ENCODE measurements at places on chromosomes 3 and 15.
A peak's percentile ranks its signal among the peaks of the same experiment; 100 is the strongest.

GRCh38 chr3:8156831-8157230, 344.8 kb upstream of the LMCD1 start:
- no peak for DNase-seq

GRCh38 chr3:5071061-5071460, 51.0 kb upstream of the ARL8B start:
- peak; percentile 44 for DNase-seq

GRCh38 chr3:135691240-135691639, 274.3 kb upstream of the PPP2R3A start:
- DNase-seq = no peak

DNA sequence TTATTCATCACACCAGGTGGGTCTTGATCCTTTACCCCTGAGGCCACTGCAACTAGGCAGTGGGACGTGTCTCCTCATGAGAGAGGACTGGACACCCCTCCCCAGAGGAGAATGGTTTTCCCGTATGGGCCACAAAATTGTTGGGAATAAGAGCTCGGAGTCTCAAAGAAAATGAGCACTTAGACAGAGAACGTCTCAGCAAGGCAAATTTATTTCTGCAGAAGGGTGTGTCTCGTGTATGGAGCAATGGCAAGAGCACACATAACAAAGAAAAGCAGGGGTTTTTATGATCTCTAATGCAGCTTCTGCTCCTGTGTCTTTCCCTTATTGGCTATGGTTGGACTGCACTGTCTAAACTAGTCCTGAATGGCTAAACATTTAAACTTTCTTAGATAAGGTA, 803.5 kb downstream of the PLOD2 start:
- no peak for DNase-seq

DNA sequence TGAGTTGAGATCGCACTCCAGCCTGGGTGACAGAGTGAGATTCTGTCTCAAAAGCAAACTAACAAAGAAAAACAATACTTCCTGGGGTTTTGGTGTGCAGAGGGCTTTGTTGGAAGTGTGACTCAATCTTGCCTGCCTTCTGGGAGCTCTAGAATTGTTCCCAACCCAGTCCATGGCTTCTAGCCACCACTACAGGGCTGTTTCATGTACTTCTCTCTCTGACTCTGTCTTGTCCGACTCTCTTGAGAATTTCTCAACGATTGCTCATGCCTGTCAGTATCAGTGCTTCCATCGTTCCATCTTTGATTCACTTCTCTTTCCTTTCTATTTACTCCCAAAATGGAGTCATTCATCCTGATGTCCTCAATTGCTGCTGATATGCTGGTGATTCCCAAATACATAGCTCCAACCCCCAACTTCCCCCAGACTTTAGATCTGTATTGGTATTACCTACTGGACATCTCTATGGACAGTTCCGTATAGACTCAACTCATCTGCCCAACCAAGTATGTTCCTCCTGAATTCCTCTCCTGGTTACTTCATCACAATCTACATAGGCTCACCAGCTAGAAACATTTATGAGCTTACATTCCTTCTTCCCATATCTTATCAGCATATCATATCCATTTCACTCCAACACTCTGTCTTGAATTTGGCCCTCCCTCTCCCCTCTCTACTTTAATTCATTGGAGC, 1.8 kb upstream of the AP2M1 start:
- peak; percentile 94 for DNase-seq

DNA sequence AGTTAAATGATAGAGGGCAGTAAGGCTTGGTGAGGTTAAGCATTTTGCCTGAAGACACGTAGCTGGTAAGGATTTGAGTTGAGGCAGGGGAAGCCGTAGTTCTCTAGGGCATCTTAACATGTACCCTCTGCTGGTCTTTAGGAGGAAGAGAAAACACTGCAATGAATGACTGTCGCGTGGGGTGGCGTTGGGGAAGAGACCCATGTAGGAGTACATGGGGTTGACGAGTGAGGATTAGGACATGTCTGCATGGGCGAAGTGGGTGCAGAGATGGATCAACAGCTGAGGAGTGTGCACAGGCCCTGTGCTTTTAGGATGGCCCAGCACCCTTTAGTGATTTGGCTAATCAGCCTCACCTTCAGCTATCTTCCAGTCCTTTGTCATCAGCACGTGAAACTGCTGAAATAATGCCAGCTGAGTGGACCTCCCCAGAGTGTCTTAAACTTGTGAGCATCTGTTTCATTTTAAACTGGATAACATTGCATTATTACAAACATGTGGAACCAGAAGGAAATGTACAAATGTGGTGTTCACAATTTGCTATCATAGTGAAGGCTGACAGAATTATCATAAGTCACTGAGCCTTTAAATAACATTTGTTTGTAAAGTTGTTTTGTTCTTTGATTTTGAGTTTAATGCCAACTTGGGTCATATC, 15.3 kb downstream of the P2RY14 start:
- DNase-seq = peak; percentile 8

DNA sequence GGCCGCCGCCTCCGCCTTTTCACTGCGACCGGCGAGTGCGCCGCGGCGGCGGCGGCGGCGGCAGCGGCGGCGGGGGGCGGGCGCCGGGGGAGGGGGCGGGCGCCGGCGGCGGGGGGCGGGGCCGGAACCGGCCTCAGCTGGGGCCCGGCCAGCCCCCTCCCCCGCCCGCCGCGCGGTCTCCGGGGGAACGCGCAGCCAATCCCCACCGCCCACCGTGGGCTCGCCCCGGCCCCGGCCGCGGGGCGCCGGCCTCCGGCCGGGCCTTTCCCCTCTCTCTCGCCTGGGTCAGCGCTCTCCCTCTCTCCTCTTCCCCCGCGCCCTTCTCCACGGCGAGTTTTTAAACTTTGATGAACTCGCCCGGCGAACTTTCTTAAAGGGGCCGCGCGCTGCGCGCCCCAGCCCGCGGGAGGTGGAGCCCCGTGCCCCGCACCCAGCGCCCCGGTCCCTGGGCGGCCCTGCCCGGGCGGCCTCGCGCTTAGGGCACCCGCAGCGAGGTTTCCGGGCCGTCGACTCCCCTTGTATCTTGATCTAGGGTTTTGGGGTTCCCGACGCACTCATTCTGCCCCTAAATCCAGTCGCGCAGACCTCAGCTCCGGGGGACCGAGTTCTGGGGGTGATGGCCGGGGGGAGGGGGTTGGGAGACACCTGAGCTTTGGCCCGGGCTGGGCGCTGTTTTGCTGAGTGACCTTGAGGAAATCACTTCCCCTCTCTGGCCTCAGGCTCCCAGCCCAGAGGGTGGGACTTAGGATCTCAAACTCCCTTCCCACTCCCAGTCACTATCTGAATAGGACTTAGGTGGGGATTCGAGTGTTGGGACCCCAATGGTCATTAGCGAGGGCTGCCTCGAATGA, at the start of gene RBPMS2:
Gene RBPMS2 (minus strand): TSS at position 39 of the 851 bp plus-strand sequence. CDS start 270 bp downstream, outside the sequence.
- no peak for DNase-seq

DNA sequence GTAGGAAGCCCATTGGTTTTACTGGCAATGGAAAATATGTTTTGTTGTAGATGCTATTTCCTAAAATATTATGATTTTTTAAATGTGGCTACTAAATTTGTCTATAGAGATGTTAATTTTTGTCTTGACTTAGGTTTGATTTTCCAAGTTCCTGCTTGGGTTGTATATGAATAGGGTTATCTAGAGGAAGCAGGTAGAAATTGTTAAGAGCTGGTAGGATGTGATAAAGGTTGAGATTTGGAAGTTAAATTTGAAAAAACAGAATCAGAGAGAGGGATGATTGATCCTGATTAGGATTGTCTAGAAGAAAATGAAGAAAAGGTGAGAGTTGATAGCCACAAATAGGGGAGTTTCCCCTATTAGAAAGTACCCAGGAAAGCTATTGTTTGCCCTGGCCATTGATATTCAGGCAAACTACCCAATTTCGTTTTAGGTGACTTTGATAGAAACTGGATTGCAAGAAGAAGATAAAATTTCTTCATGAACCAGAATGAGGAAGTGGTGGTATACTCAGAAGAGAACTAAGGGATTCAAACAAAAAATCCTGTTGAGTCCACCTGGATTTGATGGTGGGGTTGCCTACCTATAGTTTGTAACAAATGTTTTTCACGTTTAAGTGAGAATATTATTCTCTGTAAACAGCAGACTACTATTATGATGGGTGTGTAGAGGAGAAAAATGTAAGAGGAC, 91.2 kb upstream of the PHLDB2 start:
- no peak for DNase-seq

Data from stromal cell of bone marrow (primary cell).